ENCODE measurements at places on chromosomes 5 and 9.

- peak; percentile 33 for DNase-seq
These were observed 49.8 kb upstream of the FCN1 start for GRCh38 chr9:134967547-134967930.

DNA sequence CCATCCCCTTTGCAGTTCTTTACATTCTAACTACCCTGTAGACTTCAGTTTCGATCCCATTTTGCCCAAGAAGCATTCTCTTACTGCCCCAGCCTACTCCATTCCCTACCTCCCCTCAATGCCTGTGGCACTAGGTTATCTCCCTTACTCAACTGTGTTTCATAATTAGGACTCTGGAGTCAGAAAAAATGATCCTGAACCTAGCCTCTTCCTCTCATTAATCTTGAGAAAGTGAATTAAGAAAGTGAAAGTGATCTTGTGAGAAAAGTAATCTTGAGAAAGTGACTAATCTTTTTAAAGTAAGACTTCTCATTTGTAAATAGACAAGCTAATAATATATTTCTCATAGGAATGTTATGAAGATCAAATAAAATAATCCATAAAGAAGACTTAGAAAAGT lies 444.0 kb upstream of the TRPC7 start:
- no peak for DNase-seq

DNA sequence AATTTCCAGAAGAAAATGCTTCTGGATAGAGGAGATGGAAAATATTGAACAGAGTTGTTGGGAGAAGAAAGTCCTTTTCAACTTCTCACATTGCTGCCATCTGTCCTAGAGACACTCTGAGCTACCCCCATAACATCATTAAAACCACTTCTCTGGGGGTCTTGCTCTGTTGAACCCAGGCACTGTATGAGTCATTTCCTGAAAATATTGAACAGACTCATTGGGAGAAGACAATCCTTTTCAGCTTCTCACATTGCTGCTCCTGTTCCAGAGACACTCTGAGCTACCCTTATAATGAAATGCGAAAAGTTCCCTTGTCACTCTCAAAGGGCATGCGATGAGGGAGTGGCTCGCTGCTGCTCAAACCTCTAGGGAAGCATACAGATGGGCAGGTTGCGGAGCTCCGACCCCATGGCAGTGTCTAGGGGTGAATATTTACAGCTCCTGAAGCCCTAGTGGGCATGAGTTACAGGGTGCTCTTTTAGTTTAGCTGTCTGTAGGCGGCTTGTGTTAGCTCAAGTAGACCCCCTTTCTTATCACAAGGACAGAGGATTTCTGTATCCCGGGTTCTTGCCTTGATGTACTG lies 90.7 kb downstream of the CDKN2A start:
- no peak for DNase-seq

- DNase-seq = no peak
These were observed 395.1 kb upstream of the PAPPA start for GRCh38 chr9:115758441-115758840.

GRCh38 chr5:145531038-145531734 lies 304.0 kb downstream of the PRELID2 start:
- DNase-seq = no peak

DNA sequence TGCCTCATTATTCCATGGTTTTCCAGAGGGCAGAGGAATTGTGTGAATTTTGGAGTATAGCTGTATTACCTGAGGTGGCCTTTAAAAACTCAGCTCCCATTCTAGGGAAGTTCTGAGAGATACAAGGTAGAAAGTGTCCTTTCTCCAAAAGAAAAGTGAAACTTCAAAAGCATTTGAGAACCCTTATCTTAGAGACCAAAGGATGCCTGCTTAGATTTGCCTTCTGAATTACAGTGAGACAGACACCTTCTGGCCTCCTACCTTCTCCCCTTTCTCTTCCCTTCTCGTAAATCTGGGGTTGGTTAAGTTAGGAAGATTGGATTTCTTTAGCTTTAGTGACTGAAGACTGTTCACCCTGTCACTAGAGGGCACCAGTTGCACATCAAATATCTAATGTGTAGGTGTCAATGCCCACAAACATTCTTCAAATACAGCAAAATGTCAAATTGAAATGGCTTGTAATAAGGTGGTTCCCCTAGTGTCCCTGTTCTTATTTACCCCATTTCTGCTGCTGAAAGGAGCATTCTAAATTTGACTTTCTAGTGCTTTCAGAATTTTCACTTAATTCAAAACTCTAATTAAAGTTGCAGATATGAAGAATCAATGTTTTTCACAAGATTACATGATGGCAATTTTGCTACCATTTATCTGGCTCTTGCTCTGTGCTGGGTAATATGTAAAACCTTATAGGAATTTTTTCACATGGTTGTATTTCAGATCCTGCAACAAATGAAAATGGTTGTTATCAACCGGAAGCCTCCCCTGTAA lies 46.7 kb downstream of the PRRC1 start:
- DNase-seq = no peak

DNA sequence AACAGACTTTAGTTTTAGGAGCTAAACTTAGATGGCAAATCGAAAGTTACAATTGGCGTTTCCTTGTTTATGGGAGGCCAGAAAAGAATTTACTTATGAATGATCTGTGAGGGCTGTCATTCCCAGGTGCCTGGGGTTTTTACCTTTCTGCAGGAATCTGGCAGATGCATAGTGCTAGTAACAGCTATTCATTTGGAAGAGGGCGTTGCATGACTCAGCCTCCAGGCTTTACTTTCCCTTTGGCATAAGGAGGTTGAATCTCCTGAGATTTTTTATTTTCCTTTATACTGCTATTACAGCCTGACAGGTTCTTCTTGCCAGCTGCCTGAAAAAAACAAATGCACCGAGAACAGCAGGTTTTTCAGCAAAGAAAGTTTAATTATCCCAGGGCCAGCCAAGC lies 30.0 kb downstream of the CARD6 start:
- no peak for DNase-seq

GRCh38 chr9:38687992-38688391 lies 31.9 kb downstream of the FAM240B start:
- no peak for DNase-seq

DNA sequence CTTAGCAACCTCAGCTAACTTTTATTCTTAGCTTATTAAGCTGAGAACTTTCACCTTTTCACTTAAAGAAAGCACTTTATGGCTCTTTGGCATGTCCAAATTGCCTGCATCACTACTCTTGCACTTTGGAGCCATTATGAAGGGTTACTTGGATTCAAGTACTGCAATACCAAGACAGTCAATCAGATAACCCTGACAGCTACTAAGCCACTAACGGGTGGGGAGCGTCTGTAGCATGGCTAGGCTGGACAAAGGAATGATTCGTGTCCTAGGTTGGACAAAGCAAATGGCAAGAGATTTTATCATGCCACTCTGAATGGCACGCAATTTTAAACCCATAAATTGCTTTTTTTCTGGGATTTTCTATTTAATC lies 39.6 kb downstream of the TRPM6 start:
- DNase-seq = no peak
